ENCODE measurements at places on chromosomes 13 and 19.
A peak's percentile ranks its signal among the peaks of the same experiment; 100 is the strongest.

GRCh38 chr19:28586474-28586873 lies 626.5 kb downstream of the UQCRFS1 start:
- no peak for DNase-seq

- no peak for DNase-seq
Observed at GRCh38 chr13:49806126-49806536, 13.6 kb upstream of the KPNA3 start.

DNA sequence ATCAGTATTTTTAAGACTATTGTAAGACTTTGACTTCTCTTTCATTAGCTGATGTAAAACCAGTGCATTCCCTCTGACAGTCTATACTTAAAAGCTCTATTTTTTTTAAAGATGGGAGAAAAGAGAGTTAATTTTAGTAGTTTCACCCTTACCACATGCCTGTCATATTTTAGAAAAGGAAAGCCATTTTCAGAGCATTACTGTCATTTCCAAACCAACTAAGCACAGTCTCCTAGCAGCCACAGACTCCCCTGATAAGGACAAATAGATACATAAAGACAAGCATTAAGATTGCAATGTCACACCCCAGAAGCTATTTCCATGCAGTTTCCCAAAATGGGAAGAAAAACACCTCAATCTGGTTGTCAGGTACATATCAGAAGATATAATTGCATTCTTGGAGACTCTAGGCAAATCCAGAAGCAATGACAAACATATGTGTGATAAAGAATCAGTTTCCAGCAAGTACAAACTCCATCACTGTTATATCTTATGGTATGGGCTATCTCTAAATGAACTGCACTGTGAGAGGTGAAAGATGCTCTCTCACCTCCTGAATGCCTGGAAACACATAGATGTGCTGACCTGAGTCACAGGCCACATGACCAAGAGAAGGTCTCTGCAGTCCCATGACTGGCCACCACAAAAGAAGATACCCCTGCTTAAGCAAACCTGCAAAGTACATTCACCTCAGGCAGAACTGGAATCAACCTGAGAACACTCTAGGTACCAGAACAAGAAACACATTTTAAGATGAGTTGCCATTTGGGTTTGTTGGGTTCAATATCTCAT lies 303.3 kb downstream of the POU4F1 start:
- no peak for DNase-seq

- peak; percentile 64 for DNase-seq
Observed at GRCh38 chr19:16327911-16328823, 3.5 kb downstream of the KLF2 start.

DNA sequence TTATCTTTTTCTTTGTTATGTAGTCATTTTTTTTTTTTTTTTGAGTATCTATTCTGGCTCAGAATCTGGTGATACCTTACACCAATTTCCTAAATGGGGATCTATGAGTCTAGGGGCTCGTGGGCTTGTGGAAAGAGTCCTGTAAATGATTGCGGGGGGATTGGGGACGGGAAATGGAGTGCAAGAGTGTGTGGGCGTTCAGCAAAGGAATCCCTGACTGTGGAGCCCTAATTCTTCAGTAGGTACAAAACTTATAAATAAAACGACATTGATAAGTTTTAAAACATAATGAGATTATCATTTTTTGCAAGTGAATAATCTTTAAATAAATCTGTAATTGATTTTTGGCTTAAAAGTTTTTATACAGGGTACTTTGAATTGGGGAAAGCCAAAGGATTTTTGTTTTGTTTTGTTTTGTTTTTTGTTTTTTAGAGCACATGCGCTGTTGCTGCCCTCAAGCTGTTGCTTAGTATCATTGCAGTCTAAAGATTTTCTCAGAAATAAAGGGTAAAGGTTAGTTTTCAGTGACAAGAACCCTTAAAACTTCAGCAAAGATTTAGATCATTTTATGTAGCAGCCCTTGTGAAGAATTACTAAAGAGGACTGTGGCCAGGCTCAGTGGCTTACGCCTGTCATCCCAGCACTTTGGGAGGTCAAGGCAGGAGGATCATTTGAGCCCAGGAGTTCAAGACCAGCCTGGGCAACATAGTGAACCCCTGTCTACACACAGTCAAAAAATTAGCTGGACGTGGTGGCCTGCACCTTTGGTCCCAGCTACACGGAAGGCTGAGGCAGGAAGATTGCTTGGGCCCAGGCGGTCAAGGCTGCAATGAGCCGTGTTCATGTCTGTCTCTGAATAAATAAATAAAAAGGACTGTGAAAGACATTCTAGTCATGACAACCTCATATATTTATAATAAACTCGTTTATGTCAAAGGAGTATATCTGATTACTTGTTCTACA lies 1.7 kb downstream of the ERCC5 start:
- DNase-seq = no peak

DNA sequence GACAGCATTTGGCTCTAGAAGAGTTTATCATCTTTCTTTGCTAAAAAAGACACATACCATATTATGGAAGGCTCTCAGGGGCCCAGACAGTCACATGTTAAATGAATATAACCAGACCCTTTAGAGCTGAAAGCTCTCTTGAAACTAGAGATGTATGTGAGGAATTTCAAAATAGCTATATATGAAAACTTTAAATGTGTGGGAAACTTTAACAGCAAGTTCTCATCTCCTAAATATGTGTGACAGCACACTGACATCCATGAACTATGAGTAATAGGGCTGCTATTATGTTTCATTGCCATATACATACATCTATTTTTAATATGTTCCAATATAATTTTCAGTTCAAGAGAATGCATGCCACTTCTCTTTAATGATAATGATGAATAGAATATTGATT lies 509.5 kb downstream of the GPC6 start:
- DNase-seq = no peak

GRCh38 chr19:41166944-41167804 lies 25.8 kb upstream of the CYP2S1 start:
- DNase-seq = no peak

GRCh38 chr13:44697058-44697457 lies 120.9 kb upstream of the TSC22D1 start:
- no peak for DNase-seq

DNA sequence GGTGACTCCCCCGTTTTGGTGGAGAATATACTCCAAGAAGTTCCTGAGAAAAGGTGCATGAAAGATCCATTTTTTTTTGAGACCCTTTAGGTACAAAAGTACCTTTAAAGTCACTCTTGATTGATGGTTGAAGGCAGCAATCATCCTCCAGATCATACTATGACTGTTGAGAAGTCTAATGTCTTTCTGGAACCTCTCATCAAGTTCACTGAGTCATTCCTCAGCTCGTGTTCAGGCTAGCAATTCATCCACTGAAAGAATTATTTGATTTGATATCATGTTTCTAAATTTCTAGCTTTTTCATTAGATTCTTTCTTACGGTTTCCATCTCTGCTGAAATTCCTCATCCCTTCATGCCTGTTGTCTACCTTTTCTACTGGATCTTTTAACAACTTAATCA lies 65.1 kb upstream of the GJB6 start:
- no peak for DNase-seq

GRCh38 chr13:44140146-44140545 lies 233.5 kb upstream of the SERP2 start:
- DNase-seq = no peak

DNA sequence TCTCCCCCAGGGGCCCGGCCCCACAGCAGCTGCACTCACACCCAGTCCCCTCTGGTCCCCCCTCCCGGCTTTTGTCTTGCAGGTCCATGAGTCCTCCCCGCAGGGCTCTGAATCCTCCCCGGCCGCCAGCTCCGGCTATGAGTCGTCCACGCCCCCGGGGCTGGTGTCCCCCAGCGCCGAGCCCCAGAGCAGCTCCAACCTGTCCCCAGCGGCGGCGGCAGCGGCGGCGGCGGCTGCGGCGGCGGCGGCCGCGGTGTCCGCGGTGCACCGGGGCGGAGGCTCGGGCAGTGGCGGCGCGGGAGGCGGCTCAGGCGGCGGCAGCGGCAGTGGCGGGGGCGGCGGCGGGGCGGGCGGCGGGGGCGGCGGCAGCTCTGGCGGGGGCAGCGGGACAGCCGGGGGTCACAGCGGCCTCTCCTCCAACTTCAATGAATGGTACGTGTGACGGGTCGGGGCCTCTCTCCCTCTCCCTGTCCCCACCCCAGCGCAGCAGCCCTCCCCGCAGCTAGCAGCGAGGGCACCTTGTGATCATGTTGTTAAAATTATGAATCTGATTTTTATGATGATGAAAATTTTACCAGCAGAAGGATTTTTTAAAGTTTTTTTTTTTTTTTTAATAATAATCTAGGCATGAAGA lies 3.8 kb downstream of the ZIC2 start:
- no peak for DNase-seq

DNA sequence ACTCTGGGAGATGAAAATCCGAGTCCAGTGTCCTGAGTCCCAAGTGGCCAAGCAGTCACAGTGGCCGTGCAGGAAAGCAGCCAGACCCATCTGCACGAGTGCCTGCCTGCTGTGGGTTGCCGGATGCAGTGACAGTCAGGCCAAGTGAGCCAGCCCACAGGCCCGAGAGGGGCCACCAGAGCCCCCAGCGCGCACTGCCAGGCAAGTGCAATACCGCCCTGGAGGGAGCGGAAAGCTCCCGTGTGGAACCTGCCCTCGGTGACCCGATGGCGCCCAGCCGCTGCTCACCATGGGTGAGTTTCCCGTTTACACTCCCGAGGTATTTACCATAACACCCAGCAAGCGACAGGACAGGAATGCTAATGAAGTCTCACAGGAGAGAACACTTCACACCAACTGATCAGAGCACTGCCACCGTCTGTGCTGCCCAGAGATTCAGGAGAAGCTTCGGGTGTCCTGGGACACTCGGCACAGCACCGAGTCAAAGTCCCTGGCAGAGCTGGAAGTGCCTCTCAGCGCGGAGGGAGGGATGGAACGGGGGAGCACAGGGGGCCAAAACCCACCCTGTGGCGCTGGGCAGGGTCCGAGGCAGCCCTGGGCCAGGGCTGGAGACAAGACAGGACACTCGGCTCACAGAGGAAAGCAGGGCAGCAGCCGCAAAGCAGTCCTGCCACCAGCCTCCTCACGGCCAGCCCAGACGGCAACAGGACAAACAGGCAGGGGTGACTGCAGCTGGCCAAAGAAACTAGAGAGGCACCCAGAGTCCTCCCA lies 21.3 kb upstream of the TINCR start:
- DNase-seq = no peak

DNA sequence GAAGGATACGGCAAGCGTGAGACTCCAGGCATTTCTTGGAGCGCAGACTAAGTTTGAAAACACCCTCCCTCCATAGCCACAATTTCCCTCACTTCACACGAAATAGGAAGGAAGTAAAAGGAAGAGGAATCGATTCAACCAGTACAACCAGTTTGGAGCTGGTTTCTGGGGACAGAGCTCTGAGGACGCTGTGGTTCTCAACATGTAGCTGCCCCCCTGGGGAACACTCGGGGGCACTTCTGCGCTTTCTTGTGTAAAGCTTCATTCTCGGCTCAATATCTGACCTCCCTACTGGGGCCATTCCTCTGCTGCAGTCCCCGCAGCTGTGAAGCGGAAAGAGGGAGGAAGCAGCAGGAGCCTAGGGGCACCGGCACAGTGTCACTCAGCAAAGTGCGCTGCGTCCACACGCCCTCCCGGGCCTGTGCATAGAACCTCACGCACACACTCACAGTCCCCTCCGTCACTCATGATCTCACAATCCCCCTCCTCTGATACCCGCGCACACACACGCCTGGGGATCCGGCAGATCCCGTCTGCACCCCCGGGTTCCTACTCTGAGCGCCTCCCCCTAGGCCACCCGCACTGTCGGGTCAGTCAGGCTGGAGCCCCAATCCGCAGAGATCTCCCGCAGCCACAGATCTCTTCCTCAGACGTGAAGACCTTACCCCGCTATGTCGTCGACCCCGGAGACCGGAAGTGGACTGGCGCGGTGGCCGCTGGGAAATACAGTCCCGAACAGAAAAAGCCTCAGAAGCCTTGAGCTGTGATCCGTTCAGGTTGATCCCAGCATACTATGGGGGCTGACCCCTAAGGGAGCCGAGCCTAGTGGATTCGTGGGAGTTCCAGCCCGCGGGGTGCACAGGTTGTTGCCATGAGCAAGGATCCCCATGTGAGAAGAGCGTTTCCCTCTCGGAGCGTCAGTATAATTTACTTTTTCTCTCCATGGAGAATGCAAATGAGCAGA lies at the start of gene ZNF780A:
Gene ZNF780A (minus strand): TSS at position 703 of the 964 bp plus-strand sequence. CDS start 6,190 bp downstream, outside the sequence.
- DNase-seq = peak; percentile 84

GRCh38 chr19:55068950-55069864 lies 6.3 kb upstream of the RDH13 start:
- no peak for DNase-seq

- peak; percentile 30 for DNase-seq
Observed at GRCh38 chr19:6424195-6424938, at the start of gene KHSRP. KHSRP (minus strand) TSS chr19:6424811; CDS start chr19:6424701, 110 bp downstream.

DNA sequence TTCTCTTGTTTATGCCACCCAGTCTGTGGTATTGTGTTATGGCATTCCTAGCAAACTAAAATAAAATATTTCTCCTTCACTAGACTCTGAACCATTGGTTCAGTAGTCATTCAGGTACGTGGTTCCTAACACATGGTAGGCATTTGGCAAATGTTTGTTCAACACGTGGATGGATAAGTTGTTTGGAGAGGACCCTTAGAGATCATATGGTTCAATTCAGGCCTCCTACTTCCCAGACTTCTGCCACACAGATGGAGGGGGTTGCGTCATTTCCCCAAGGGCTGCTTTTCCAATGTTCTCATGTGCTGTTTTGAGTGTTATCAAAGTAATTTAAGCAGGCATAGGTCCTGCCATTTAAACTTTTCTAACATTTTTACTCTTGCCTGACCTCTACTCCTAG lies 6.7 kb downstream of the CXCL17 start:
- no peak for DNase-seq

GRCh38 chr19:15264061-15264932 lies 32.0 kb upstream of the EPHX3 start:
- DNase-seq = peak; percentile 73

GRCh38 chr19:13492128-13492527 lies 14.2 kb downstream of the CACNA1A start:
- no peak for DNase-seq

DNA sequence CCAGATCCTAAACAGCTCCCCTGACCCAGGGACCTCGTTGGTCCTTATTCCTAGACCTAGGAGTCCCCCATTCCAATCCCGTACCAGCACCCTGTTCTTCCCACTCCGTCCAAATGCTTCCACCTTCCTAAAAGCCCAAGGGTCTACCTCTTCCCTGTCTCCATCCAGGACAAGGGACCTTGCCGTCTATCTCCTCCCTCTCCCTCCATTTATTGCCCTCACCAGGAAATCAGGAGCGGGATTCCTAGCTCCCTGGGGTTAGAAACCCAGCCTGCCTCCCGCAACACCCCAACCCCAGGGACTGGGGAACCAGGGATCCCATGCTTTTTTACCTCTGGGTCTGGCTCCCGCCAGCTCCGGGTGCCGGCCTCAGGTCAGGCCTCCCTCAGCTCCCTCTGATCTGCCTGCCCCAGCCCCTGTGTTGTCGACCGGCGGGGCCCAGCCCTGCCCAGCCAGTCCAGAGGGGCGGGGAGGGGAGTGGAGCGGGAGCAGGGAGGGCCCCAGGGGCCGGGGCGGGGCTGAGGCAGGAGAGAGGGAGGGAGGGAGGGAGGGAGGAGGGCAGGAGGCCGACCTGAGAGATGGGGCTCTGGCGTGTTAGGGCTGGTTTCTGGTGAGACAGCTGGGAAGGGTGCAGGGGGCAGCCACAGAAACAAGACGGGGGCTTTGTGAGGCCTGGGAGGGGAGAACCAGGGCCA lies at the start of gene B3GNT8:
Gene B3GNT8 (minus strand): TSS at position 423 of the 695 bp plus-strand sequence. CDS start 596 bp downstream, outside the sequence.
- peak; percentile 71 for DNase-seq

GRCh38 chr19:52343548-52343947 lies 7.5 kb downstream of the ZNF610 start:
- DNase-seq = peak; percentile 66

GRCh38 chr19:29644210-29644609 lies 21.1 kb upstream of the PLEKHF1 start:
- no peak for DNase-seq
